NCI-H1105 treated with DMSO at 0.1 percent for 48 hours (cell line): ENCODE measurements at places on chromosomes 4 and X.

DNA sequence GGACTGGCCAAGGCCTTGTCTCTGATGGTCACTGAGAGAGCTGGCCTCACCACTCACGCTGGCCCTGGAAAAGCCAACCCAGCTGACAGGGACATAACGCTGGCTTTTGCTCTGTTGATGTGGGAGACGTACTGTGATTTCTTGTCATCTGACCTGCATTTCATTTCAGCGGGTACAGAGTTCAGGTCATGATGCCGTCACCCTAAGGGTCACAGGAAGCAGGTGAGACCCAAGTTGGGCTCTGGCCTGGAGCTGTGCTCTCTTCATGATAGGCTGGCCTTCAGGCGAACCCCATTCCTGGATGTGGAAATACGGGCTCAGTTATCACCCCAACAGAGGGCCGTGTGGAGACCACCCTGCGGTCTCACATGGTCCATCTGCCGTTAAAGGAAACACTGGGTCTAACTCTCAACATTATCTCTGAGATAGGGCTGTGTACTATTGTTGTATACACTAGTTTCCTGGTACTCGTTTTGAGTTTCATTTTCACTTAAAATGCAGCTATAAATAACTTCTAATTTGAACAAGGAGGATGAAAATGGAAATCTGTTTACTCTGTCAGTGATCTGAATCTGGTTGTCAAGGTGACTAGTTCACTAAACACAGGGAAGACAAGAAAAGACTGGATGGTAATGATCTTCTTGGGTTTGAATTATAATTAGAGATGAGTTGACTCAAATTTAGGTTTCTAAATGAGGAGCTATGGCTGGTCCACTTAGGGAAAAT is 89.1 kb downstream of the TBC1D9 start:
- DNase-seq, result peak; percentile 1

DNA sequence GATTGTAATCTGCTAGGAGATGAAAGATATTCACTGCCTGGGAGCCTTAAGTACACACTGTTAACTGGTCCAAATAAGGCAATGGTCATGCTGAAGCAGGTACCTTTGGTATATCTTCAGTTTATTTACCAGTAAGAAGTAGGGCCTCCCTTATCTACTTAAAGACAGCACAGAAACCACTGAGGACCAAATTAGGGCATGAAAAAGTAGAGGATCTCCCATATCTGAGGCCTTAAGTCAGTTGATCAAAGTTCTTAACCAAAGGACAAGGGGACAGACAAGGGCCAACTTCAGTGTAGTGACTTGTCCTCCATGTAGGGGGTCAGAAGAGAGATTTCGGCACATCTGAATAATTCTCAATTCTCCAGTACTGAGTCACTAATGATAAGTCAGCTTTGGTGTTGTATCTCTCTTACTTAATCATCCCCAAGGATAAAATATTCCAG is 59.1 kb downstream of the AMELX start:
- DNase-seq, result no peak

DNA sequence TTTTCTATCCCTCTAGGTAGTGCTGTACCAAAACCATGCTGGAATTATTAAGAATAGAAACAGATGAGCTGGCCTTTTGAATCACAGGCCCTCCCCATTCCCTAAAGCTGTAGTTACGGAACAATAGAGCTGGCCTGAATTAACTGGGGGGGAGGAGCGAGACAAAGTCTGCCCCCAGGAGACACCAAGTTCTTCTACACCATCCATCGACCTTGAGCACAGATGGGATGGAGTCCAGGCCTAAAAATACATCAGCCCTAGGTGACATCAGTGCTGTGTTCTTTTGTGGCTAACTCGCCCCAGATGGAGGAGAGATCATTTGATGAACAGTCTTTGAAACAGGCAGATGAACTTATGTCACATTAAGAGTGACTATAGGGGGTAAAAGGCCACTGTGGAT is 49.6 kb downstream of the LHFPL1 start:
- DNase-seq, result no peak

DNA sequence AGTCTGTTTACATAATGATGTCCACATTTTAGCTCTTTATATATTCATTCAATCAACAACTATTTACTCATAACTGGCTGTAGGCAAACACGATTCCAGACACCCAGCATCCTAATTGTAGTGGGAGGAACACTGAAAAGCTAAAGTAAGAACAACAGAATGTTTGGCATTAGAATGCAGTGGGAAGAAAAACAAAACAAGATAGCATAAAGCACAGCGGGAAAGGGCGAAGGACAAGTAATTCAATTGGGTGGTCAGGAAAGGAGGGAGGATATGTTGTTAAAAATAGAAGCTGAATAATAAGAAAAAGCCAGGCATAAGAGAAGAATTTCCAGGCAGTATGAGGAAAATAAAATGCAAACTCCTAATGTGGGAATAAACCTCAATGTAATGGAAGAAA is 189.5 kb upstream of the FAT4 start:
- DNase-seq, result no peak

GRCh38 chr4:8171984-8172924 is 13.6 kb upstream of the ABLIM2 start:
- no peak for DNase-seq

- no peak for DNase-seq
These were observed 11.1 kb upstream of the SEPSECS start for GRCh38 chr4:25171201-25171865.
